ENCODE measurements at places on chromosomes 2 and 18.

GRCh38 chr2:115763601-115764000, 1321.2 kb downstream of the DPP10 start:
- no peak for DNase-seq

- no peak for DNase-seq
Observed at GRCh38 chr2:171490577-171490976, 31.7 kb upstream of the CYBRD1 start.

- no peak for DNase-seq
Observed at GRCh38 chr2:147161746-147162145, 683.1 kb upstream of the ACVR2A start.

- no peak for DNase-seq
Observed at GRCh38 chr2:36664696-36665076, 31.8 kb upstream of the VIT start.

GRCh38 chr2:219514196-219514761, at the start of gene ASIC4:
TSS of gene ASIC4 (plus strand) at chr2:219514482. CDS start at chr2:219514725, 243 bp downstream.
- no peak for DNase-seq

DNA sequence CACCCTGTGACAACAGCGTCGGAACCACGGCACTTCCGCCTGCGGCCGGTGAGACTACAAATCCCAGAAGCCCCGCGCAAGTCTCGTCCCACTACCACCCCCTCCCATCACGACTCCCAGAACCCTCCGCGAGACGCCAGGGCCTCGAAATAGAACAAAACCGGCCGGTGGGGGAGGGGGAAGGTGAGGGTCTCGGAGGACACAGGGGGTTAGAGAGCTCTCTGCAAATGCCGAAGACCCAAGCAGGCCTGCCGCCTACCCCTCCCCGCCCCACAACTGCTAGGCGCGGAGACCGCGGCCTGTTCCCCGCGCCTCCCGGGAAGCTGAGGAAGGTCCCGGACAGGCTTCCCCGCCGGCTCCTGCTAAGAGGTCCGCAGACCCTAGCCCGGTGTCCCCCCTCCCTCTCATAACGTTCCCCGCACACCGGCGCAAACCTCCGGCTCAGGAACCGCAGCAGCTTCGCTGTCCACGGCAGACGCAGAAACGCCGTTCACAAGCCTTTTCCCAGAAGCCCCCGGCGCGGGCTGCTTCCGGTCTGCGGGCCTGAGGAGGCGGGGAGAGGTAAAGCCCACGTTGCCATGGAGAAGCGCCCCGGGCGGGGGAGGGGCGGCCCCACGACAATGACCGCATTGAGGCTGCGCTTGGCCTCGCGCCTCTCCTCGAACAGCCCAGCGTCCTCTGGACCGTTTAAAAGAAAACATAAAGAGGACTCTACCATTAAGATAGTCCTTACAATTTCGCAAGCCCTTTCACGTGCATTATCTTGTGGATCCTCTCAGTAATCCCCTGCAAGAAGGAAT, at the start of gene ZNF24:
Gene ZNF24 (minus strand): TSS at position 485 of the 800 bp plus-strand sequence. CDS start 3,770 bp downstream, outside the sequence.
- peak; percentile 80 for DNase-seq

DNA sequence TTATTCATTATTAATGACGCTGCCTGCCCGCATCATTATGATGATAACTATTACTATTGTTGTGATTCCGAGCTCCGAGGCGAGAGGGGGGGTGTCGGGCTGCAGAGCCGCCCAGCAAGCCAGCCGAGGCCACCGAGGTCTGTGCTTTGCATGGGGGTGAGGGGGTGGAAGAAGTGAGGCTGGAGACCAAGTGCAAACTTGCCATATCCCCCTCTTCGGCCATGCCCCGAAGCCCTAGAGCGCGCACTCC, 3.6 kb downstream of the BCL11A start:
- DNase-seq = no peak

- DNase-seq = no peak
Observed at GRCh38 chr2:190863946-190864345, 16.7 kb upstream of the GLS start.

GRCh38 chr2:128280158-128280871, 38.4 kb downstream of the HS6ST1 start:
- no peak for DNase-seq

GRCh38 chr2:229407170-229407569, 136.1 kb upstream of the PID1 start:
- no peak for DNase-seq

- DNase-seq = no peak
Observed at GRCh38 chr2:190746971-190747761, 98.3 kb downstream of the NAB1 start.

DNA sequence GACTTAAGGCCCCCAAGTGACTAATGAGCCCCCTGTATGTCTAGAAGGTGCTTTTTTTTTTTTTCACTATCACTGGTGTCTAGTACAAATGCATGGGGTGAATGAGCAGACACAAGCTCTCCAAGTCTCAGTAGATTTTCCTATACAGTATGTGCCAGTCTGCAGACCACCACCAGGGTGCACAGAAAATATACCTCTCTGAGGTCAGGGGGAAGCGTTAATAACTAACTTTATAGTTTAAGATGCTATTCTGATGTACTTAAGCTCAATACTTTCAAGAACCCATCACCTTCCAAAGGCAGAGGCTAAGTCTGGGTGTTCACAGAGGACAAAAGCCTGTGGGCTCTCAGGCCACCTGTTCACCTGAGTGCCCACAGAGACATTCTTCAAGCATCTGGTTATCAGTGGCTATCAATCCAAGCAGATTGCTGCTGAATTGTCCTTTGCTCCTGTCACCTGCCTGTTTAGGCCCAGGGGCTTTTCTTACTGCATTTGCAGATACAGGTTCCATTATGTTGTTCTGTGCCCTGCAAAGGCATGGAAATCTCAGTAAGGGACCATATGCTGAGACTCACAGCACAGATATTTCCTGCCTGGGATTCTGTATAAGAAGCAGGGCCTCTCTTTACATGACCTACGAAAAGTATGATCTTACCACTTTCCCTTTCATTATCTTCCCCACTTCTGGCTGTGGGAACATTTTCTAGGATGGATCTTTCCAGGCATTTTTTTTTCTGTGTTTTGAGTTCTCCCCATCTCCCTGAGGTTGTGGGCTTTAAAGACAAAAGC, 534.6 kb downstream of the TNS1 start:
- no peak for DNase-seq

GRCh38 chr2:161206471-161207032, 46.3 kb downstream of the TANK start:
- no peak for DNase-seq

DNA sequence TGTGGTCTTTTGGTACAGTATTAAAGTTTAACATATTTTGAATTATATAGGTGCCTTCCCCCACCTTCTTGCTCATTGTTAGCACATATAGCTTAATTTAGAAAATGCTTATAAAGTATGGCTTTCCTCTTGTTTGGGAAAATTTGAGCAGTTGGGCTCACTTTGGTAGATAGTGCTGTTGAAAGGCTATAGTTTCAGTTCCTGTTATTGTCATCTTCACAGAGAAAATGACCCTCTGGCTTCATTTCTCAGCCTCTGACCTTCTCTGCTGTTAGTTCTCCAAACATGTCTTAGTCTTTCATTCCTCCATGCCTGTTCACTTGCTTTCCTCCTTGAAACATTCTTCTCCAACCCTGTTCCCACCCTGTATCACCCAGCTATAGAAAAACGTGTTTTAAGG, 200.6 kb downstream of the WDR7 start:
- DNase-seq = no peak

DNA sequence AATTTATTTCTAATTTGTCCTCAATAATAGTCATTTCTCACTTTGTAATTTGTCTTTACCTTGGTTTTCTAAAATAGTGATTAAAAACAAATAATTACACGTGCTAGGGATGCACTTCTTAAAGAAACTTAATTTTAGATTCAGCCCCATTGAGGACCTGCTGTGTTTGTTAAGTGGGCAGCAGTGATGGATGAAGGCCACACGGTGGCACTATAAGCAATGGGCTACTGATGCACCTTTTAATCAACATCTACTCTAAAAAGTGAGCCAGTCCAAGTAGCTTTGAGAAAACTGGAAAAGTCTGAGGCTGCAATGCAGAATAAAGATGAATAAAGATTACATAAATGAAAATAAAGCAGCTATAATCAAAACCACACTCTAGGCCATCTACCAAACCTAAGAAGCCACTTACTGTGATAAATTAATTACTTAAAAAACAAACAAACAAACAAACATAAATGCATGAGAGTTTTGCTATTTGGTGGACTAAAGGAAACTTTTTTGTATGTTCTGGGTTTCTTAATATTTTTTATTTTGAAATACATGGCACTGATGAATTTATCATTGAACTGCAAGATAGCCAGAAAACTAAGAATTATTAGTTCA, 89.3 kb downstream of the PDE11A start:
- peak; percentile 57 for DNase-seq

- no peak for DNase-seq
Observed at GRCh38 chr2:25481381-25482300, 139.9 kb upstream of the DNMT3A start.

- DNase-seq = no peak
Observed at GRCh38 chr2:3100386-3100785, 277.2 kb downstream of the EIPR1 start.

DNA sequence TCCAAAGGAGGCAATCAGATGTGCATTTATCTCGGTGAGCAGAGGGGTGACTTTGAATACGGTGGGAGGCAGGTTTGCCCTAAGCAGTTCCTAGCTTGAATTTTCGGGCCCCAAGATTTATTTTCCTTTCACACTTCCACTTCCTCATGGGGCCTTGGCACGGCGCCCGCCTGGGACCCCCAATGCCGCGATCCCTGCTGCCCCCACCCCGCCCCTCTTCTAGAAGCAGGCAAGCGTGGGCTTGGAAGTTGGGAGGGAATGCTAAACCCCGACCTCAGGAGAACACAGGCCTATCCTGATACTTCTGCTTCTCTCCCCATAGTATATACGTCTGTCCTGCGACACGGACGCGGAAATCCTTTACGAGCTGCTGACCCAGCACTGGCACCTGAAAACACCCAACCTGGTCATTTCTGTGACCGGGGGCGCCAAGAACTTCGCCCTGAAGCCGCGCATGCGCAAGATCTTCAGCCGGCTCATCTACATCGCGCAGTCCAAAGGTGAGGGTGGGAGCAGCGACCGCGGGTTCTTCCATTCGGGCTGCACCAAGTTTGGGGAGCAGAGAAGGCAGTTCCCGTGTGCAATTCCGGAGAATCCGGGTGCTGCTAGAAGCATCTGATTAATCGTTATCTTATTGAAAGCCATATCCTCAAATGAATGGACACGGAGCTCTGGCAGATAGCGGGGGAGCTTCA, 21.6 kb downstream of the TRPM8 start:
- DNase-seq = no peak

DNA sequence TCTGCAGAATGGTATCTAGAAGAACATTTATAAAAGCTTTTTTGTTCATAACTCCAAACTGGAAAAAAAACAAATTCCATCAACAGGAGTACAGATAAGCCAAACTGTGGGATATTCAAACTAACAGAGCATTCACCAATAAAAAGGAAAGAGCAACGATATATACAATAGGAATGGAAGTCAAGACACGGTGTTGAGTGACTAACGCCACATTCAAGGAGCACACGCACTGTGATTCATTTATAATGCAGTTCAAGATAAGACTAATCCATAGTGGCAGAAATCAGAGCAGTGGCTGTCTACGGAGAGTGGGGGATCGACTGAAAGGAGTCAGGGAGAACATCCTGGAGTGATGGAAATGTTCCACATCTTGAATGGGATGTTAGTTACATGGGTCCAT, 70.7 kb downstream of the CABYR start:
- DNase-seq = no peak

- no peak for DNase-seq
Observed at GRCh38 chr2:102950371-102950946, 188.6 kb downstream of the TMEM182 start.

DNA sequence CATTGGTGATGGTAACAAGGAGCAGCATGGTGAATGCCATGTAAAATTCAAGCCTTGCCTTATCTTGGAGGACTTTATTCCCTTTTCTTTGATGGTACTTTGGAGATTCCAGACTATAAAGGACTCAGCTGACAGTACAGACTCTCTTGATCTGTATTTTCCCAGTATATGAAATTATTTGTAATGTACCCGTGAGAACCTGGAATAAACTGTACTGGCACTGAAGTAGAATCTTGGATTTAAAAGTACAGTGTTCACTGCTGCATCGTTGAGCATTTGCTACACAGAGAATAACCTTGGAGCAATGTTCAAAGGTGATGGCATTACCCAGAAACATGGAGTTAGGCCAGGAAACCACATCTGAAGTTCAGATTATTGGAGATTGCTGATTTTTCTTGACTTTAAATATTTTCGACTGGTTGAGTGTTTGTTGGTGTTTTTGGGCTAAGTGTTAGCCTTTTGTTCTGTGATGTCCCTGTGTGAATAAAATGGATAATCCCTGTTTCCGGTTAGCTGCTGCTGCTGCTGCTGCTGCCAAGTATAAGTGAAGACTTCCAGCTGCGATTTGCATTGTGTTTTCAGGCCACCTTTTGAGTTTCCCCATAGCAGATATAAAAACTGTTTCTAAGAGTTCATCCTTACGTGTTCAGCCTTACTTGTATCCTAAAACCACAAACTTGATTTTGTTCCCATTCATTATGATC, 122.0 kb downstream of the SPTBN1 start:
- no peak for DNase-seq

- DNase-seq = no peak
Observed at GRCh38 chr18:59200787-59201186, 19.2 kb upstream of the GRP start.

GRCh38 chr2:127027715-127028114, 79.2 kb downstream of the BIN1 start:
- DNase-seq = no peak

DNA sequence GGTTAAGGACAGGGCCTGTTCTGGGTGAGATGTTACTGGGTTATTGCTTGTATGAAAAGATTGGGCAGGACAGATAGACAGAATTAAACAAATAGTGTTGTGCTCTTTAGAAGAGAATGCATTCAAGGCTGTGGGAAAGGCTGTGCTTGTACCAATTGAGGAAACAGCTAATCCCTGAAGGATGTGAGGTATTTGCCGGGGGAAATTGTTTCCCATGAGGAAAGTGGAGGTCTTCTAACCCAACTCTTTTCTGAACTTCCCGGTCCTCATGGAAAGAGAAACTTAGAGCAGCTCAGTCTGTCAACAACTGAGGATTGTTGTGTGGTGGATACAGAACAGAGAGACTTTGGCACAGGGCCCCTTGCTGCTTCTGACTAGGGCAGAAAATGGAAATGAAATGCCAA, 9.5 kb downstream of the SLC1A4 start:
- DNase-seq = no peak

DNA sequence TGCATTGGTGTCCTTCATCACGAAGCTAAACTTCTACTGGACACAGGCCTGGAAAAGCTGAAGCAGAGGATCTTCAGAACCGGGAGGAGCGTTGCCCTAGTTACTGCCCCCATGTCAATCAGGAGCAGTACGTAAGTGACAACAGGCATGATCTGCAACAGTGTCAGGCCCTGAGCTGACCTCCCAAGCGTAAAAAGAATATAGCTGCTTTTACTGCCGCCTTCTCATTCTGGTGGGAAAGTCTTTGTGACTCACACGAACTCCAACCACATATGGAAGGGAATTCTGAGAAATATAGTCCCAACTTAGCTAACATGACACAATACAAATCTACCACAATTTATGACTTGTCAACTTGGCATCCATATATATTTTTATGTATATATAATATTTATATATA, 1007.7 kb upstream of the CDH2 start:
- no peak for DNase-seq

All from NT2/D1 (cell line).